AG04450 (cell line): ENCODE measurements at places on chromosomes 16 and 17. TPM values are rescaled to one million over a fixed set of nuclear protein-coding genes. Genes with fewer than 3 reads are reported as not detected.

TERB1 gene
- polyA plus RNA-seq = not detected in 2 replicates

NPIPA8 gene
- polyA plus RNA-seq = 0.81 and 2.4 TPM in 2 replicates

FASN gene
- polyA plus RNA-seq = 6.2 and 9.6 TPM in 2 replicates

ASIC2 gene
- polyA plus RNA-seq = 0.19 and 0.25 TPM in 2 replicates

SP2 gene
- 2.7 and 3.9 TPM in 2 replicates for polyA plus RNA-seq

ALOX12 gene
- polyA plus RNA-seq = not detected in 2 replicates

KRTAP4-4 gene
- polyA plus RNA-seq = not detected in 2 replicates

IRX3 gene
- polyA plus RNA-seq = not detected in 2 replicates
